ENCODE measurements at places on chromosomes 6 and 20. TPM values are rescaled to one million over a fixed set of nuclear protein-coding genes. Genes with fewer than 3 reads are reported as not detected.

CLPSL1 gene
- not detected for total RNA-seq

RNF182 gene
- not detected for total RNA-seq

COL12A1 gene
- total RNA-seq: 110 TPM

ARHGAP40 gene
- total RNA-seq: not detected

RAET1G gene
- 8.3 TPM for total RNA-seq

SPATA25 gene
- total RNA-seq: 0.72 TPM

ENPP3 gene
- not detected for total RNA-seq

EPHA7 gene
- total RNA-seq: not detected

SLC17A3 gene
- total RNA-seq: not detected

COL11A2 gene
- 1.5 TPM for total RNA-seq

KCNK5 gene
- total RNA-seq: 2.6 TPM

ANGPT4 gene
- not detected for total RNA-seq

TRIM15 gene
- total RNA-seq: 0.79 TPM

RIPPLY2 gene
- total RNA-seq: not detected

VGLL2 gene
- not detected for total RNA-seq

ESF1 gene
- 17.4 TPM for total RNA-seq

TAGAP gene
- total RNA-seq: not detected

CNKSR3 gene
- total RNA-seq: 4.8 TPM

ZBTB46 gene
- total RNA-seq: 0.63 TPM

INSM1 gene
- total RNA-seq: not detected

BMP7 gene
- total RNA-seq: not detected

RBPJL gene
- not detected for total RNA-seq

MCCD1 gene
- total RNA-seq: not detected

PREX1 gene
- total RNA-seq: 0.05 TPM

RAD21L1 gene
- total RNA-seq: not detected

PAX1 gene
- not detected for total RNA-seq

SLC25A27 gene
- 36.9 TPM for total RNA-seq

MYB gene
- not detected for total RNA-seq

PRRT1 gene
- total RNA-seq: 0.17 TPM

SULF2 gene
- total RNA-seq: 82.2 TPM

NMBR gene
- total RNA-seq: not detected

VEGFA gene
- total RNA-seq: 366 TPM

BHLHE23 gene
- not detected for total RNA-seq

FAM209B gene
- total RNA-seq: not detected

AFDN gene
- 124 TPM for total RNA-seq

ZNF165 gene
- total RNA-seq: 10.8 TPM

VNN1 gene
- total RNA-seq: 5.4 TPM

CALHM6 gene
- not detected for total RNA-seq

IL20RA gene
- 0.23 TPM for total RNA-seq

KIAA1755 gene
- total RNA-seq: not detected

ELOVL4 gene
- 6.2 TPM for total RNA-seq

APCDD1L gene
- 0.86 TPM for total RNA-seq

GPR6 gene
- total RNA-seq: not detected

SMOC2 gene
- not detected for total RNA-seq

CHMP4B gene
- total RNA-seq: 95.2 TPM

KCNK15 gene
- total RNA-seq: 1.4 TPM

SCUBE3 gene
- not detected for total RNA-seq

HSF2 gene
- total RNA-seq: 8.2 TPM

FNDC11 gene
- total RNA-seq: 3.9 TPM

KCNQ2 gene
- not detected for total RNA-seq
